ENCODE measurements at places on chromosomes 1 and 21.

- no peak for DNase-seq
Observed at GRCh38 chr1:233497679-233498078, 116.2 kb upstream of the KCNK1 start.

- no peak for DNase-seq
Observed at GRCh38 chr1:179082999-179083335, 1.1 kb downstream of the TOR3A start.

GRCh38 chr1:90474158-90474557 is 242.9 kb downstream of the BARHL2 start:
- no peak for DNase-seq

DNA sequence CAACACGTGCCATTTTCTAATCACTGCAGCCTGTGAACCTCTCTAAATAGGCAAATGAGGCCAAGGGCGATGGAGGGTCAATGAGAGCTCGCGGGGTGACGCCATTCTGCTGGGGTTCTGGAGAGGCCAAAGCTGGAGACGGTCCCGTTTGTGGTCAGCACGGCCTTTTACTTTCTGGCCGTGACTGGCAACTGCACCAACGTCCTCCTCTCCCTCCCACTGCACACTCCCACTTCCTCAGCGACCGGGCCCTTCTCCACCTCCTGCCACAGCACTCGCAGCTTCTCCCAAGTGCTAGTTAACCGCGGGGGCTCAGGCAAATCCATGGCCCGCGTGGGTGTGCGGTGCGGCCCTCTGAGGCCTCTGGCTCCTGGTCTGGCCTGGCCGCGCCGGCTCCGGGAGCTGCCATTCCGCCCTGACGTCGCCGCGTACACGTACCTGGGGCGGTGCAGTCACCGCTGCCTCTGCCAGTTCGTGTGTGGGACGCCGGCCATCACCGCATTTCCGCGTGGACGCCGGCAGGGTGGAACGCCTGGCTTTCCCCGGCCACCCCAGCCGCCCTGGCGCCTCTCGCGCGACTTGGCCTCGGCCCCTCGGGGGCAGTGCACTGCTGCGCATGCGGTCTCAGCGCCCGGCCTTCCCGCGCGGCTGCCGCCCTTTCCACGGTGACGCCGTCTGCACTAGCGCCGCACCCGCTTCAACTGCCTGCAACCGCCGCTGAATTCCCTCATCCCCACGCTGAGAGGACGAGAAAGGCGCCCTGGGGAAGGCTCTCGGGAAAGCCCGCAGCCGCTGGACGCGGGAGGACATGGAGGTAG is 18.2 kb downstream of the OR2C3 start:
- no peak for DNase-seq

GRCh38 chr21:14116080-14116481 is 94.7 kb downstream of the LIPI start:
- no peak for DNase-seq

- no peak for DNase-seq
Observed at GRCh38 chr21:37139154-37139553, 66.1 kb downstream of the TTC3 start.

GRCh38 chr1:214439352-214440119 is 111.9 kb downstream of the PTPN14 start:
- DNase-seq: peak; percentile 63

- DNase-seq: no peak
Observed at GRCh38 chr1:3569436-3569835, 41.9 kb downstream of the MEGF6 start.

DNA sequence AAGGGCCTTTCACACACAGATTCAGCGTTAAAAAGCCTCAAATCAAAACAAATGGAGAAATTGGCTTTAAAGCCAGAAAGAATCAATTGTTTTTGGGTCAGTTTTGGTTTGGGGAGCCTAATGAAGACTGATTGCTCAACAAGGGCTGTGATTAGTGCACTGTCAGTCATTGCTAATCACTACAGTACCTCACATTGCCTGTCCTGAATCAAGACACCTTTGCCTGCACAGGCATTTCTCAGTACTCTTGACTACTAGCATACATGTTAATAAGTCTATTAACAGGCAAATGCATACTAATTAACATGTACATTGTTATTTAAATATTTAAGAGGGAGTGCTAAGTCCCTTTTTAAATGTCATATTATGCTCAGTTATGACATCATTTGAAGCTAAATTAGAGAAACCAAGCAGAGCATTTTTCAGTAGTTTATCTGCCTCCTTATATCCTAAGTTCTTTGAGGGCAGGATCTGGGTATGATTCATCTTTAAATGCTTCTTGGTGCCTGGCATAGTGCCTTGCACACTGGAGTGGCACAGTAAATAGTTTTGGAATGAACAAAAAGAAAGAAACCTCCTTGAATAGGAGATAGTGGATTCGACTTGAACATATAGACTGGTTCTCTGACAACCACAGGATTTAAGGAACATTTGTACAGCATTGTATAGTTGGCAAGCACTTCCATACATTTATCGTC is 25.8 kb upstream of the CCN1 start:
- no peak for DNase-seq

- peak; percentile 34 for DNase-seq
Observed at GRCh38 chr1:158329733-158330132, 1.6 kb downstream of the CD1B start.

- no peak for DNase-seq
Observed at GRCh38 chr1:117142200-117142599, 20.7 kb upstream of the TRIM45 start.

- DNase-seq: no peak
Observed at GRCh38 chr1:39431927-39432326, 59.5 kb upstream of the BMP8A start.

DNA sequence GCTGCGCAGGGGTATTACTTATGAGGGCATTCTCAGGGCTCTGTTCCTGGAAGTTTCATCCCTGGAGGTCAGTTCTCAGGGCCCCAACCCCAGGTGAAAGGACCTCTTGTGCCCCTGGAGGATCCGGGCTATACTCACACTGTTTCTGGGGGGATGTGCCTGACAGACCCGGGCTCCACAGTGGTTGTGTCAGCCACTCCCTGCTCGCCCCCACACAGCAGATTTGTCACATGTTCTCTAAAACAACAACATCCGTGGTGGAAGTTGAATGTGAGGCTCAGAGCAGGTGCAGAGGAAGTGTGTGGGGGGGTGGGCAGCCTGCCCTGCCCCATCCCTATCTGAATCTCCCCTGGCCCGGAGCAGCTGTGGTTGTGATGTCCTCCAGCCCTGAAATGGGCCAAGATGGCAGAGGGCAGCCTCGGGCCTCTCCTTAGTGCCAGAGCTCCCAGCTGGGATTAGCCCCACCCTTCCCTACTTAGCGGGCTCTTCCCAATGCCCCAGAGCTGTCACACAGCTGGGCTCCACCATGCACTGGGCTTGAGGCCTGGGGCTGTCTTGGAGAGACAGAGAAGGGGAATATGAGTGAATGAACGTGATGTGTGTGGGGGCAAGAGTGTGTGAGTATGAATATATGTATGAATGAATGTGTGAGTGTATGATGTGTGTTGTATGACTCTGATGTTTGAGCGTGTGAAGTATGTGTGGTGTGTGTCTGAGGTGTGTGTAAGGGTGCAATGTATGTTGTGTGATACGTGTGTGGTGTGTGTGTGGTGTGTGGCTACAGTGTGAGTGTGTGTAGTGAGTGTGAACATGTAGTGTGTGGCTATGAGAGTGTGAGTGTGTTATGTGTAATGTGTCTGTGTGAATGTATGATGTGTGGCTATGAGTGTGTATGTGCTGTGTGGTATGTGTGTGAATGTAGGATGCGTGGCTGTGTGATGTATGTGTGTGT is 1.5 kb upstream of the FCMR start:
- DNase-seq: peak; percentile 73

GRCh38 chr1:111879081-111879480 is 110.4 kb downstream of the KCND3 start:
- no peak for DNase-seq

- DNase-seq: no peak
Observed at GRCh38 chr1:81689531-81689941, 111.2 kb upstream of the ADGRL2 start.

DNA sequence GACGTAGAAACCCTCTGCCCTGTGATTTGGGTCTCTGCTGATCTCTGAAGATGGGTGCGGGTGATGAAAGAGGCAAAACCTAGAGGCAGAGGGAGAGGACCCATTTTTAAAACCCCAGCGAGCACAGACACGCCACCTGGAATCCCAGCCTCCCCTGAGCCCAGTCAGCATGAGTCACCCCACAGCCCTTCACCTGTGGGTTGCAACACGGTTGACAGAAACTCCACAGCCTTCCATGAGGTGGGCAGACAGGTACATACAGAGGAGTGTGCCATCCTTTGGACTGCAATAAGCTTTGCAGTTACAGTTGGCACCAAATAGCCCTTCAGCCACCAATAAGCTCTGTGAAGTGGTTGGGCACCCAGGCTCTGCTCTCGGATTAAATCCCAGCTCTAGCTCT is 2.1 kb upstream of the GRHL3 start:
- DNase-seq: no peak

DNA sequence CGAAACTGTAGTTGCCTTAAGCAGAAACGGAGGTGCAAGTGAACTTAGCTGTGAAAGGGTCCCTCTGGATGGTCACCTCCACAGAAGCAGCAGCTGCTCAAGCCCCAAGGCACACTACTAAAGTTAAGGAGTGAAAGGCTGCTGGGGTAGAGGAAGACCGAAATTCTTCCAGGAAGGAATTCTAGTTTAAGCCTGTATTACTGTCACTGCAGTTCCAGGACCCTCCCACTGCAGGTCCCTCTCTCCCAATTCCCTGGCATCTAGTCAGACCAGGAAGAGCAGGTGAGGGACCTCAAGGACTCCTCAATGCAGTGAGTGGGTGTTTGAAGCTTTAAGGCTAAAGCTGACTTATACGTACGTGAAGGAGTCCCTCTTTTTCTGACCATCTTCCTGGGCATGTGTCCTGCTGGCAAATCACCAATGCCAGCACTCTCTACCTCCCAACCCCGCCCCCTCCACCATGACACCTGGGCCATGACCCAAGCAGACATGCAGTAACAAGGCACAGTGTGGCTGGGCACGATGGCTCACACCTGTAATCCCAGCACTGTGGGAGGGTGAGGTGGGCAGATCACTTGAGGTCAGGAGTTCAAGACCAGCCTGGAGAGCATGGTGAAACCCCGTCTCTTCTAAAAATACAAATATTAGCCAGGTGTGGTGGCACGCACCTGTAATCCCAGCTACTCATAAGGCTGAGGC is 57.2 kb downstream of the TGFBR3 start:
- no peak for DNase-seq

DNA sequence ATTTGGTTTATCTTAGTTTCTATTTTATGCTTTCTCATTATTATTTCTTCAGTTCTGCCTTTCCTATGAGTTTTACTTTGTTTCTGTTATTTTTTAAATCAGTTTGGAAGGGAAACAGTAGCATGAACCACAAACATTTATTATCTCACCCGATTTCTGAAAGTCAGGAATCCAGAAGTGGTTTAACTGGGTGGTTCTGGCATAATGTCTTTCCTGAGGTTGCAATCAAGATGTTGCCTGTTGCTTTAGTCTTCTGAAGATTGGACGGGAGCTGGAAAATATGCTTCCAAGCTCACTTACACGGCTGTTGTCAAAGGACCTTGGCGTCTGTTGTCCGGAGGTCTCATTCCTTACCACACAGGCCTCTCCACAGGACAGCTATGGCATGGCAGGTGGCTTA is 50.4 kb downstream of the SNRPE start:
- DNase-seq: no peak

Data from activated T-cell treated with anti-CD3 and anti-CD28 coated beads, Interleukin-2, amount 50 U/mL, for 48 hours (primary cell).